ENCODE measurements at places on chromosomes 5 and 9. TPM values are rescaled to one million over a fixed set of nuclear protein-coding genes. Genes with fewer than 3 reads are reported as not detected.

Gene WDR36
- 6.0 TPM for polyA plus RNA-seq

Gene DPYSL3
- not detected for polyA plus RNA-seq

Gene TUT7
- 26.0 TPM for polyA plus RNA-seq

Gene RNF183
- polyA plus RNA-seq, result 0.04 TPM

Gene GNA14
- not detected for polyA plus RNA-seq

- no peaks in the 10 kb centered on the region for H3K27me3 ChIP-seq
- no peaks in the 10 kb centered on the region for H3K4me1 ChIP-seq
Measured at GRCh38 chr5:164650427-164650826, 1145.0 kb downstream of the MAT2B start.

DNA sequence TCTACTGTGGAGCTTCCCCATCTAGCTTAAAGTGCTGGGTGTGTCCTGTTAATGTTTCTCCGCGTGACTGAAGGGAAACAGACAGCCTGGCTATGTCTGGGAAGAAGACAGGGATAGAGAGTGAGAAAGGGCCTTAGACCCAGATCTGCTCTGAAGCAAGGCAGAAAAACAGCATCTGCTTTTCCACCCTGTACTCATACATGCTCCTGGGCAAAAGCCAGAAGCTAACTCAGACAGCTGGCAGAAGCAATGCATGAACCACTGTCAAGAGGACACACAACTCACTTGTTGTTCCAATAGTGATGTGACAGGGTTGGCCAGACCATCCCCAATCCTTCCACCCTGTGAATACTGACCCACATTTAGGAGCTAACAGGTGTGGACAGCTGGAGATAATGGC, 63.3 kb downstream of the DPYSL3 start:
- DNase-seq, result no peak
- H3K27me3 ChIP-seq, result peaks cover 12% of the 10 kb centered on the region
- no peak overlapping the region for H3K27ac ChIP-seq
- no peaks in the 10 kb centered on the region for H3K4me1 ChIP-seq

Data from B cell (primary cell).